CD4-positive, alpha-beta T cell treated with Interleukin-17A for 4 hours (primary cell): ENCODE measurements at places on chromosomes 2 and 18.

DNA sequence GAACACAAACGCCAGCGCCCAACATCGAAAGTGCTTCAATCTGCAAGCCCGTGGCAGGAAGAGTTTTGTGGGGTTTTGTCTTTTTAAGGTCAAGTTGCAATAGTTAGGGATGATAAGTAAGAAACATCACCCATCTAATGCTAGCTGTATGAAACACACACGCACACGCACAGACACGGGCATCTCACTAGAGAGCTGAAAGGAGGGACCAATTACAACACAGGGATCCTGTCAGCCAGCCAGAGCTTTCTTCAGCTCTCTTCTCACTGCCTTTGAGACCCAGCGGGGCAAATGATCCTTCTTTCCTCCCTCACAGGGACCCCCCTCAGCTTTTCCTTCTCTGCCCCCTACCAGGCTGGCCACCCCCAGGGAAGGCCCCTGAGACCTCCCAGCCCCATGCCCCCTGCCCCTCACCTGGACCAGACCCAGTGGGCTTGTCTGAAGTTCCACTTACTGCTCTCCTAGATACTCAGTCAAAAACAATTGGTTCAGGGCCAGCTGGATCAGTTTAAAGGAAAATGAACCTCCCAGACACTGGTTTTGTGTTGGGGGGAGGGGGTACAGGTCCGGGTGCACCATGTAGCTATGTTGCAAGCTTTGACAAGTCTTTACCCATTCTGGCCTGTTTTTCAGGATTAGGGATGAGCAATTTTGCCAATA lies 17.9 kb downstream of the CYP26B1 start:
- DNase-seq = no peak

- no peak for DNase-seq
Measured at GRCh38 chr2:239676716-239677452, 276.1 kb upstream of the HDAC4 start.

DNA sequence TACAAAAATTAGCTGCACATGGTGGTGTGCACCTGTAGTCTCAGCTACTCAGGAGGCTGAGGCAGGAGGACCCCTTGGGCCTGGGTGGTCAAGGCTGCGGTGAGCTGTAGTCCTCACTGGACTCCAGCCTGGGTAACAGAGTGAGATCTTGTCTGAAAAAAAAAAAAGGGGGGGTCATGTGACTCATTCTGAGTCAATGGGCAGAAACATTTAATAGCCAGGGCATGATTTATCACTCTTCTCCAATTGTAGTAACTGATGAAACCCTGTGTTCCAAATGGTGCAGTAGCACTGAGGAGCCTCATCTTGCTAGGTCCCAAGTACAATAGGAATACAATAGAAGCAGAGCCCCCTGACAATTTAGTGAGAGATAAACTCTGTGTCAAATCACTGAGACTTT lies 78.9 kb upstream of the CCDC68 start:
- DNase-seq = no peak

- no peak for DNase-seq
Measured at GRCh38 chr2:53600815-53601214, 166.8 kb upstream of the CHAC2 start.

DNA sequence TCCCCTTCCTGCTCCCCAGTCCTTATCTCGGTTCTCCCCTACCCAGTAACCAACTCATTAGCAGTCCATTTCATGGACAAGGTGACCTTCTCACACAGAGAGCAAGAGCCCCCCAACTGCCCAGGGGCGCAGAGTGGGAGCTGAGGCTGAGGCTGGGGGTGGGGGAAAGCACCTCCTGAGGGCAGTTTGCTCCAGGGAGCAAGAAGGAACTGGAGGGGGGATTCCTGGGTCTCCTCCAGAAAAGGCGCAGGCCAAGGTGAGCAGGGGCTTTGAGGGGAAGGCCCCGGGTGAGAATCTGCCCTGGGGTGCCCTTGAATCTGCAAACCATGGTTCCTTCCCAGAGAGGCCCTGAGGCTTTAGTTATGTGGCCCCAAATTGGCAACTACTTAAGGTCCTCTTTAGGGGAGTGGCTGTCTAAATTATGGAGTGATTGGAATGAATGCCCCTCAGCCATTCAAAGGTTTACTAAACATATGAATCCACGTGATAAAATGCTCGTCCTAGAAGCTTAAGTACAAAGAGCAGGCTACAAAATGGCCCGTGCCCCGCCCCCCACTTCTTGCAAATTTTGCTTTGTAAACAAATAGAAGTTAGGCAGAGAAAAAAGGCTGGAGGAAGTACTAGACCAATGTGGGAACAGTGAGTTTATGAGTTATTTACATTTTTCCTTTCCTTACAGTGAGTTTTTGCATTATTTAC lies 123.5 kb upstream of the HS6ST1 start:
- no peak for DNase-seq

GRCh38 chr18:50373561-50374219 lies 1.2 kb upstream of the SKA1 start:
- no peak for DNase-seq
